AG04450 (cell line): ENCODE measurements at places on chromosomes 4 and X. TPM values are rescaled to one million over a fixed set of nuclear protein-coding genes. Genes with fewer than 3 reads are reported as not detected.

The USP17L20 gene
- not detected in 2 replicates for polyA plus RNA-seq

The TMA16 gene
- polyA plus RNA-seq: 15.3 and 21.1 TPM in 2 replicates

The ZNF81 gene
- 4.6 and 4.7 TPM in 2 replicates for polyA plus RNA-seq

The GBA3 gene
- polyA plus RNA-seq: not detected in 2 replicates

The PDGFRA gene
- polyA plus RNA-seq: 380 and 464 TPM in 2 replicates

The SPANXB1 gene
- polyA plus RNA-seq: not detected in 2 replicates

The LRCH2 gene
- 4.4 and 6.1 TPM in 2 replicates for polyA plus RNA-seq

The PACRGL gene
- polyA plus RNA-seq: 10.8 and 15.2 TPM in 2 replicates

The BEND2 gene
- polyA plus RNA-seq: not detected in 2 replicates

The CXorf66 gene
- polyA plus RNA-seq: not detected in 2 replicates

The CFAP47 gene
- polyA plus RNA-seq: not detected in 2 replicates

The NAAA gene
- polyA plus RNA-seq: 13.2 and 14.7 TPM in 2 replicates

The HMGN5 gene
- polyA plus RNA-seq: 3.6 and 3.7 TPM in 2 replicates

The CXCL1 gene
- 2.0 and 2.1 TPM in 2 replicates for polyA plus RNA-seq

DNA sequence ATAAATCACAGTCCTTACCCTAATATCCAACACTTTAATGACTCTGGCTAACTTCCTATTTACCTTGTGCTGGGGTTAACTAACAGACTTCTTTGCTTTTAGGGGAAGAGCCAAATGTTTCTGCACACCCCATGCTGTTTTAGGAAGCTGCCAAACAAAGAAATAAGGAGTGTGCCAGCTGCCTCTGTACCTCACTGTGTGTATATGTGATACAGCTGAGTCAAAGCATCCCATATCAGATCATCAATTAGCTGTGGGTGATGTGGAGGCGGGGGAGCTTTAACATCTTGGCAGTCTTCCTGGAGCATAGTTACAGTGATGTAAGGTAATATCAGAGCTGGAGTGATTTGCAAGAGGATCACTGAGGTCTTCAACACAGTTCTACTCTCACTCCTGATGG is 95.4 kb downstream of the COL25A1 start:
- DNase-seq: peak; percentile 36

GRCh38 chr4:14254252-14254651 is 626.7 kb upstream of the BOD1L1 start:
- DNase-seq: no peak

DNA sequence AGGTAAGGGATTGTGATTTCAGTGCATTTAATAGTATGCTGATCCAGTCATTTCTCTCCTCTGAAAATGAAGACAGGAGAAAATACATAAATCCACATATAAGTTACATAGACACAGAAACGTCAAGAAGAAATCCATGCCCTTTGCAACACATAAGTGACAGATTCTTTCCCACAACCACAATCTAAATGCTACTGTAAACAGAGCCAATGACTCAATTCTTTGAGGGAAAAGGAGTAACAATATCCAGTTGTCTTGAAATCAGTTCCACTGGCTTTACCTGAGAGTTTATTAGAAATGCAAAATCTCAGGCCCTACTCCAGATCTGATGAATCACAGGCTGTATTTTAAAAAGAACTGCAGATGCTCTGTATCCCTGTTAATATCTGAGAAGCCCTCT is 66.4 kb downstream of the ARAP2 start:
- DNase-seq: no peak

DNA sequence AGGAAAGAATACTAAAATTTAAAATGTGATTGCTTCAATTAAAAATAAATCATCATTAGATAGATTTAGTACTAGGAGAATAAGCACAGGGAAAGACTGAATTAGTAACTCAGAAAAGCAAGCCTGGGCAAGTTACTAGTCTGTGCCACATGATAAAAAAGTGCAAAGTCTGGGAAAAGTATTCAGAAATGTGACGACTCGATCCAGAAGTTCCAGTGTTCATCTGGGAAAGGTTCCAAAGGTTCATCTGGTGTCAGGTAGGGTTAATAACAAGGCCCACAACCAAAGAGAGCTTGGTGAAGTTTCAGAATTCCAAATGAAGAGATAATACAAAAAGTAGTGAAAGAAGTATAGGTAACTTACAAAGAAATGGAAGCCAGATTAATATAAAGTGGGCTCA is 78.3 kb upstream of the ARSJ start:
- DNase-seq: no peak

DNA sequence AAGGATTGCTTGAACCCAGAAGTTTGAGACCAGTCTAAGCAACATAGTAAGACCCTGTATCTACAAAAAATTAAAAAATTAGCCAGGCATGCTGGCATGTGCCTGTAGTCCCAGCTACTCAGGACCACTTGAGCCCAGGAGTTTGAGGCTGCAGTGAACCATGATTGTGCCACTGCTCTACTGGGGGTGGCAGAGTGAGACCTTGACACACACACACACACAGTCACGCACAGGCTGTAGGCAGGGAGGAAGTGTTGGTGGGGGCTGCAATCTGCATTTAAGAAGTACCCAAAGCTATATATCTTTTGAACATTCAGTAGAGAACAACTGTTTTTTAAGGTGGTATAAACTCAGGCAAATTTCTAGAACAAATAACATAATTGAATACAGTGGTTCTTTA is 7.2 kb downstream of the SCRG1 start:
- DNase-seq: no peak

- no peak for DNase-seq
These were observed 40.4 kb upstream of the TLR2 start for GRCh38 chr4:153643406-153644383.

GRCh38 chrX:22078117-22078516 is 46.0 kb downstream of the PHEX start:
- no peak for DNase-seq

- no peak for DNase-seq
These were observed 174.3 kb downstream of the CEP135 start for GRCh38 chr4:56123051-56123450.

DNA sequence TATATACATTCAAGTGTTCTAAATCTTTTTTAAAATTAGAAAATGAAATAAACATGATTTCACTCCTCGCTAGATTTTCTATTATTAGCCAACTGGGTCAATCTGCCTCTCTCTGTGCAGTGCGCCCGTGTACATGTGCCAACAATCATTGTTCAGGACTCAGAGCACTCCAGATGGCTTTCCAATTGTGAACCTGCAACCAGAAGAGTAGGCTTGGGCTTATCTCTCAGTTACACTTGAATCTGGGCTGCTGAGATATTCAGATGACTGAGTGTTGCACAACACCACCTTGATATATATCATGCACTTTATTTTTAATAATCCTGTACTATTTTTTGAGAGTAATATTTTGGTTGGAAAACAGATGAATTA is 184.0 kb upstream of the FSTL5 start:
- DNase-seq: no peak

GRCh38 chrX:68703369-68703768 is 55.9 kb downstream of the STARD8 start:
- DNase-seq: no peak

DNA sequence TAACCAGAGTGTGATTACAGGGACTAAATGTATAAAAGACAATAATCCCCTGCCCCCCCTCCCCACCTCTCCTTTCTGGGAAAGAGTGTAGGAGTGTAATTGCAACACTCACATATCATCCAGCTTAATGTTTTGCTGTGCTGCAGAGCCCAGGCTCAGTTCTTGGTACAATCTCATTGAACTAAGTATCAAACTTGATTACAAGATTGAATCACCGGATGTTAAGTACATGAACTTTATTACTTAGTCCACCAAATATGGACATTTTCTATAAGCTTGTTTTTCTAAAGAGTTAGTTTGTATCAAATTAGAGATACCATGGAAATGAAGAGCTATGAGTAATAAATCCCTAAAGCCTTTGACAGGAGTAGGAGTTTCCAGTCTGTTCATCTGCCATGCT is 559.1 kb downstream of the ZNF674 start:
- no peak for DNase-seq

DNA sequence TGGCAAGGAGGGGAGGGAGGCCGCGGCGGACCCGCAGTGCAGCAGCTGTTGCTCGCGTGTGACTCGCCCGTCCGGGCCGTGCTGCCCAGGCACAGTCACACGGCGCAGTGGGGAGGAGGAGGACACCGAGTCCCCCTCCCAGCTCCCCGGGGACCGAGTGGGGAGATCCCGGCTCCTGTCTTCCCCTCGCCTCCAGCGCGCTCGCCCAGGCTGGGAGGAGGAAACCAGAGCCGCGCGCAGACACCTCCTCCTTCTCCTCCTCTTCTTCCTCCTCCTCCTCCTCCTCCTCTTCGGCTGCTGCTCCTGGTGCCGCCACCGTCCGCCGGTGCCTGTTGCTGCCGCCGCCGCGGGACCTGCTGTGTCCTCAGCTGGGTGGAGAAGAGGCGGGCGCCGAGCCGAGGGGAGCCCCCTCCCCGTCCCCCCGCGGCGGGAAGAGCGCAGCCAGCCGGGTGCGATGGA is at the start of gene TBC1D1:
TSS of gene TBC1D1 (plus strand) at position 284 of the 459 bp plus-strand sequence. CDS start 11,012 bp downstream, outside the sequence.
- DNase-seq: no peak

DNA sequence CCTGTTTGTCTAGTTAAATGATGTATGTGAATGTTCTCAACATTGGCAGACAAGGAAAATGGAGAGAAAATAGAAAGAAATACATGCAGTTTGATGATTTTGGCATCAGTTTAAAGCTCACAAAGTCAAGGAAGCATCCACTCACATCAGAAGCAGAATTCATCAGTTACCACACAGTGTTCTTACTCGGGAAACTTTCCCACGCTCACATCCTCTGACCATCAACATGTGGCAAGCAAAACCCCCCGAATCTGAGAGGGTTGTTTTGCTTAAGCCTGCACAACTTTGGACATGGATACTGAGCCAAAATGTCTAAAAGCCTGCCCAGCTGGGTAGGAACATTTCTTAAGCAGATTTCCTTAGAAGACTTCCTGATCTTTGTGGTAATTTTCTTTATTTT is 407.6 kb downstream of the ANKRD50 start:
- no peak for DNase-seq

GRCh38 chr4:3145234-3145924 is 70.9 kb downstream of the HTT start:
- no peak for DNase-seq

GRCh38 chr4:168945291-168945690 is 64.8 kb downstream of the CBR4 start:
- DNase-seq: no peak

GRCh38 chrX:6729626-6730025 is 194.7 kb upstream of the VCX3A start:
- DNase-seq: no peak

DNA sequence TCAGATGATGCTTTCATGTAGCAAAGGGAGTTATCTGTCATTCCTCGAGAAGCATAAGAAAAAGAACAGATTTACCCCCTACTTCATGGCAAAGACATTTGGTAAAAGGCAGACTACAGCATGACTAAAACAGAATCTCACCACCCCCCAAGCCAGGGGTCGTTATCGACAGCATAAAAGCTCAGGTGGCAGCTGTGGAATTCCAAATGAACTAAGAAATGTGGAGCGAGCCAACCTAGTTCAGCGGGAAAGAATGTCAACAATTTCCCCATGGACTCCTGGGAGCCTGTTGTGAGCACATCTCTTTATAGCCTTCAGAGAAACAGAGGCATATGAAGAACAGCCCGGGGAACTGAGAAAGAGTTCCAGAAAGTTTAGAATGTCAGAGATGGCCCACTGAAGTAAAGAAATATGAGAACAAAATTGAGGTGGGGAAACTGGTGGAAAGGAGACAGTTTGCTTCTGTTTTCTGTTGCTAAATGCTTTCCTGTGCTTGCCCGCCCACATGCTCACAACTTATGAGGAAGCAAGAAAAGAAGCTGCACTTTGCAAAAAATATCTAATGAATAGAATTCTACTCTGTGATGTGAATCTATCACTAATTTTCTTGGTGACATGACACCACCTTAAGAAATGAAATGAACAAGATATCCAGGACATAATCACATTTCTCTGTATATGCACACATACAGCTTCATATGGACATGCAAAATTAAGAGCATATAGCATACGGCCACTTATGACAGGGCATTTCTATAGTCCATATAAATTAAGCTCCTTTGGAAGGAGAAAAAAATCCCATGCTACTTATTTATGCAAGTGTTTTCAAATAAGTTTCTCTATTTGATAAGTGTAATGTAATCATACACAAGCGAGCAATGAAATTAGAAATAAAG is 135.3 kb upstream of the MID1 start:
- DNase-seq: peak; percentile 63

- peak; percentile 36 for DNase-seq
These were observed 37.5 kb upstream of the ADH1C start for GRCh38 chr4:99390055-99390454.

- no peak for DNase-seq
These were observed 121.1 kb upstream of the ATP6AP2 start for GRCh38 chrX:40459571-40460158.

DNA sequence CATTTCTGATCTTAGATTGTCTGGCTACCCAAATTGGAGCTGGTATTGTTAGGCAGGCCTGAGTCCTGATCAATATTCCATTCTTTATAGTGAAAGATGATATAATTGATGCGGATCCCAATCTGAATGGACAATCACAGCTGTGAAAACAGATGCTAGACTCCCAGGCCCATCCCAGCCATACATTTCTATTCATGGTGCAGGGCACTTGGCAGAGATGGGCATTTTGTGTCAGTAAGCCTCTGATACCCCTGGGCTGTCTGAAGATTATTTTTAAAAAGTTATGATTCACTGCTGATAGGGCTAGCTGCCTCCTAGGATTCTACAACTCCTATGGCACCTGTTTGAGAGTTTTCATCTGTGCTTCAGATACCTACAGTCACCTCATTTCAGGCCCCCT is 61.2 kb upstream of the TSPAN7 start:
- no peak for DNase-seq

GRCh38 chrX:110108381-110108821 is 105.5 kb downstream of the TMEM164 start:
- no peak for DNase-seq

GRCh38 chr4:48196758-48197504 is 62.9 kb upstream of the TXK start:
- no peak for DNase-seq

DNA sequence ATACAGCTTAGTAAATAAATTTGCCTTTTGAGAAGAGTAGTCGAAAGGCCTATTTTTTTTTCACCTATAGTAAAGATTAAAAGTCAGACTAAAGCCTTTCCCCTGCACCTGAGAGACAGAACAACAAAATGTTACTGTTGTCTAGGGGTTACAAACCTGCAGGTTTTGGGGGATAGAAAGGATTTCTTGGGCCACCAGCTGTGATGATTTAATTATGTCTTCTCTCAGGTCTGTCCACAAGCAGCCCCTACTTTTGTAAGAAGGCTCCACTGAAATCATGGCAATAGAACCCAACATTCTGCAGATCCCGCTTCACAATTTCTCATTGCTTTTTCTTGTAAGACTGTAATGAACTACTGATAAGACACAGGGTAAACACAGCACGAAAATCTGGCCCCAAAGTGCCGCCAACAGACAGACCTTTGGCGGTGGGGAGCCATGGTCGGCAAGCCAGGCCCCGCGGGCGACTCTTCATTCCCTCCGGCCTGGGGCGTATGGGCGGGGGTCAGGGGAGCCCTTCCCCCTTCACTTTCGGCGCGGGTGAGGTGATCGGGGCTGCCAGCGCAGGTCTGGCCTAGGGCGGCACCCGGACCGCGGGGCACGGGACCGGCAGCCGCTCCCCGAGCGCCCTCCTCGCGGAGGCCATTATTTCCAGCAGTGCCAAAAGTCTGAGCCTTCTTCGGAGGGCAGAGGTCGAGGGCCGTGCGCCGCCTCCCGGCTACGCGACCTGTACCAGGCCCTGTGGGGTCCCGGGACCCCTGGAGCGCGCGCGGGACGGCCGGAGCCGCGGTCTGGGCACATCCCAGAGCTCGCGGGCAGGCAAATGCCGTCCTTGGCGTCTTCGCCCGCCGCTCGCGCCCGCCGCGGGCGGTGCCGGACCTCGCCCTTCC is 812 bp upstream of the KDM6A start:
- DNase-seq: no peak

GRCh38 chr4:180840142-180840541 is 1403.1 kb upstream of the TENM3 start:
- DNase-seq: no peak

GRCh38 chr4:174259580-174259979 is 23.9 kb downstream of the FBXO8 start:
- no peak for DNase-seq
